Caco-2 (cell line): ENCODE measurements at places on chromosomes 16 and 17.

- no peak for DNase-seq
These were observed 39.2 kb downstream of the MPRIP start for GRCh38 chr17:17081304-17081940.

GRCh38 chr16:68365167-68365817 lies 54.5 kb downstream of the PRMT7 start:
- DNase-seq = no peak

- no peak for DNase-seq
These were observed 51.0 kb upstream of the SREBF1 start for GRCh38 chr17:17887752-17888304.

DNA sequence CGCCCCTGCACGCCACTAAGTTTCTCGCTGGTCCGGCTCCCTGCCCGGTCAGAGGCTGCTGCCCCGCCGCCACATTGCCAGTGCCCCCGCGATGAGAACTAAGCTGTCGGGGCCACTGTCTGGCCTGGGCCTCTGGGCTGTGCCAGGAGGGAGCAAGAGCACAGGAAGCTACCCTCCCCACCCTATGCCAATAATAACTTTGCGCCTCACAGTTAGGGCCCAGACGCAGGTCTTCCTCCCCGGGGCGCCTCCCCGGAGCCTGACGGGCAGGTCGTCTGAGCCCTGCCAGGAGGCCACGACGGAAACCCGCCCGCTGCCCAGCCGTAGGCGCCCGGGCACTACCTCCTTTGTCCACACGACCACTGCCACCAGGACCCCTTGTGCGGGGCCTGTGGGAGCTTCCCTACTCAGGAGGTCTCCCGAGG lies 1.5 kb downstream of the ZFPM1 start:
- no peak for DNase-seq

DNA sequence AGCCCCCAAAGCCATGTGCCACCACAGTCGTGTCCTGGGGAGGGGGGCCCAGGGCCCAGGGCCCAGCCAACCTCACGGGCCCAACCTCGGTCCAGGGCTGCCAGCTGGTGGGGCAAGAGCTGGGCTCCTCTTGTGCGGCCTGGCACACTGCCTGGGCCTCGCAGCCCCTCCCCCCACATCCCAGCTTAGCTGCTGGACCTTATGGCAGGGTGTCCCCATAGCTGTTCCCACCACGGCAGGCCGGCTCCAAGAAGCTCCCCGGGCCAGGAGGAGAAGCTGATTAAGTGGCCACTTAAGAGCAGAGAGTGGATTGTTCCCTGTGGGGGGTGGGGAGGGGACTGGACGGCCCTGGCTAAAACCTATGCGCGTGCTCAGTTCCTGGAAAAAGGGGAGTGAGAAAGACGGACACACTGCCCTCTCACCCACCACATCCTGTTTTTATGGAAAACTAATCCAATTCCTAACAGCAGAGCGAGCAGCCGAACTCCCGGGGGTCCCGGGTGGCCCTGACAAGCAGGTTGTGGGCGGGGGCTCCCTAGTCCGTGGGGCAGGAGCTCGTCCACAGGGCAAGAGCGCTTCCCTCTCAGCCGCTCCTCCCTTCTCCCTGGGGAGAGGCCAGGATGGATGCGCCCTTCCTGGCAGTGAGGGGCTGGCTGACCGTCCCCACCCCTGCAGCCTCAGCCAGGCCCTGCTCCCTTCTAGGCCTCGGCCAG lies 16.8 kb downstream of the PIEZO1 start:
- DNase-seq = no peak

GRCh38 chr16:85373741-85374570 lies 239.2 kb upstream of the GSE1 start:
- no peak for DNase-seq

- DNase-seq = no peak
These were observed 44.4 kb downstream of the APPBP2 start for GRCh38 chr17:60481604-60482003.

DNA sequence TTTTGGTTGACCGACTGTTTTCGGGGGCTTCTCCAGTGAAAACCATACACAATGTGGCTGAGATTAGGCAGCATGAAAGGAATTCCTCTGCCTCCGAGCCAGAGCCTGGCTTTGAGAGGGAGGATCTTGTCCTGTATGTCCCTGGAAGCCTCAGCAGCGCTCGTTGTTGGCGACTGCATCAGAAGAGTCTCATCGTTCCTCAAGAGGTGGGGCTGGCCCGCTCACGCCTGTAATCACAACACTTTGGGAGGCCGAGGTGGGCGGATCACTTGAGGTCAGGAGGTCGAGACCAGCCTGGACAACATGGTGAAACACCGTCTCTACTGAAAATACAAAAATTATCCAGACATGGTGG lies 15.0 kb downstream of the HS3ST6 start:
- DNase-seq = no peak
